ENCODE measurements at places on chromosomes 16 and 17.
A peak's percentile ranks its signal among the peaks of the same experiment; 100 is the strongest.

DNA sequence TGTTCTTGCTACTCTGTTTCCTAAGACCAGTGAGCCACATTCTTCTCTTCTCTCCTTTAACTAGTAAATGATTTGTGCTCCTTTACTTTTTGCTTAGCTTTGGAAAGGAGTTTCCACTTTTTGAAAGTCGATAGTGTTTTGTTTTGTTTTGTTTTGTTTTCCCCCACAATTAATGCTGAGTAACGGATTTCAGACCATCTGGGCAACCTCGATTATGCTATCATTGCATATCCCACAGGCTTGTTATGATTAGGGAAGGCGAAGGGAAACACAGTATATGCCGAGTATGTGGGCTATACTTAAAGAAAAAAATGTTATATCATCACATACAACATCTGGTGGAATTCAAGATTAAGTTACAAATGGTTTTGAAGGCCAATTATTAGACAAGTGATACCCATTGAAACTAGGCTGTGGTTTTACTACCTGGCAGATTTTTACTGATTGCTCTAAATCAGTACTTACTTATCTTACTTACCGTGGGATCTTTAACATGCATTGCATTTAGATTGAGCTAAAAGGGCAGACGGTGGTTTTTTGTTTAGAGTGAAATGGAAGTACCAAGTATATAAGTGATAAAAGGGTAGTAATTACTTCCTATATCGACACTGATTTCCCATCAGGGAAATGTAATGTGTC lies 361.3 kb upstream of the SOX9 start:
- DNase-seq: no peak

DNA sequence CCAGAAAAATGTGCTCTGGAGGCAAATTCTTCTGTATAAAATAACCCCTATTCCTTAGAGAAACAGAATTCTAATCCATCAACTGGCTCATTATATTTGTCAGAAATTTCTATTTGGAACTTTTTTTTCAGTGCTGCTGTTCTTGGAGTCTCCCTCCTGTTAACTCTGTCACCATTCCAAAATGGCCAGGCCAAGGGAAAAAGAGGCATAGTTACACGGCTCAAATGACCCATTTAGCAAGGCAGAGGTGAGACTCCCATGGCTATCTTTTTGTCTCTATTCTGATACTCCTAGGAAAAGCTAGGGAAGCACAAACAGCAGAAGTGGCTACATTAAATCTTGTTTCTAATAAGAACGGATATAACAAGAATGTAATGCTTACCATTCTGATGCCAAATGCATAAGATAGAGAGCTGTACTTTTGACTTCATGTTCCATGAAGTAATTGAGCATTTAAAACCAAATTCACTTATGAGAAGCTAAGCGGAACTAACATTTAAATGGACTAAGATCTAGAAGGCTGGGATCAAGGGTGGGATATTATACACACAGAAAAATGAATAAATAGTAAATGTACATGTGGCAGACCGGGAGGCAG lies 64.4 kb upstream of the CORO6 start:
- no peak for DNase-seq

- DNase-seq: no peak
Observed at GRCh38 chr17:39223907-39224777, 1.6 kb downstream of the STAC2 start.

GRCh38 chr17:82664276-82664575 lies 16.0 kb upstream of the WDR45B start:
- no peak for DNase-seq

- DNase-seq: no peak
Observed at GRCh38 chr17:2737693-2738092, 11.8 kb downstream of the CCDC92B start.

DNA sequence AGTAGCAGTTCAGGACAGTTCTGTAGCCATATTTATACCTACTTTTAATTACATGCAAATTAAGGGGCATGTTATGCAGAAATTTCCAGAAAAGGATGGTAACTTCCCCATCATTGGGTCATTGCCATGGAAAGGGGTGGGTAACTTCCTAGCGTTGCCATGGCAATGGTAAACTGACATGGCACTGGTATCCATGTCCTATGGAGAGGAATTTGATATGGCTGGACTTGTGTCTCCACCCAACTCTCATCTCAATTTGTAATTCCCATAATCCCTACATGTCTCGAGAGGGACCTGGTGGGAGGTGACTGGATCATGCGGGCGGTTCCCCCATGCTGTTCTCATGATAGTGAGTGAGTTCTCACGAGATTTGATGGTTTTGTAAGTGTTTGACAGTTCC lies 35.6 kb upstream of the CACNG4 start:
- no peak for DNase-seq

- no peak for DNase-seq
Observed at GRCh38 chr17:70295731-70296130, 126.4 kb downstream of the KCNJ2 start.

DNA sequence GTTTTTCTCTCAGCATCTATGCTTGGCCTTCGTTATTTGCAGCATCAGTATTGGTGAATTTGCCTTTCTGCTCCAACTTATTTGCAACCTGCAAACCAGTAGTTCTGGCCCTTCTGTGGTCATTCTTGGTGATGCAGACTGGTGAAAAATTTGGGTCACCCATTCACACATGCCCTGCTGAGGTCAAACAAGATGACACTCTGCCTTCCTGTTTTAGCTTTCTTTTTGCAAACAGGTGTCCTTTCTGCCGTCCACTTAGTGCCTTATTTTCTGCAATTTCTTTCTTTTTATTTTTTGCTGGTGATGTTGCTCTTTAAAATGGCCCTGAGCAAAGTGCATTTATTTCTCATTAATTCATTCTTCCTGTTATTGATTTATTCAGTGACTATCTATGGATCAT lies 31.3 kb downstream of the PLCG2 start:
- no peak for DNase-seq

DNA sequence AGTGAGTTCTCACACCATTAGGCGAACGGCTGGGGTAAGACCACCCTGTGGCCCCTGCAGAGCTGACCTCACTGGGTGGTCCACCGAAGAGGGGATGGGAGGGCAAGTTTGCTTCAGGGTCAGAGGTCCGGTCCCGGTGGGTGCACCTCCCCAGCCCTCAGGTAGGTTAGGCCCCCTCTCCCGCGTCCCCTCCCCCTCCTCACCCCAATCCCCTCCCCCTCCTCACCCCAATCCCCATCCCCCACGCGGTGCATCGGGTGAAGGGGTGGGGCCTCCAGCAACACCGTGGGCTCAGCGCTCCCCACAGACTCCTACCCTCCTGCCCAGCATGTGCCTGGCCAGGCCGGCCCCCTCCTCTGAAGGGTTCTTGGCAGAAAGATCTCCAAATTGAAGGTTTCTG lies 13.4 kb downstream of the MCRIP1 start:
- no peak for DNase-seq

- peak; percentile 55 for DNase-seq
Observed at GRCh38 chr16:19883296-19883965, 1.2 kb downstream of the GPRC5B start.

DNA sequence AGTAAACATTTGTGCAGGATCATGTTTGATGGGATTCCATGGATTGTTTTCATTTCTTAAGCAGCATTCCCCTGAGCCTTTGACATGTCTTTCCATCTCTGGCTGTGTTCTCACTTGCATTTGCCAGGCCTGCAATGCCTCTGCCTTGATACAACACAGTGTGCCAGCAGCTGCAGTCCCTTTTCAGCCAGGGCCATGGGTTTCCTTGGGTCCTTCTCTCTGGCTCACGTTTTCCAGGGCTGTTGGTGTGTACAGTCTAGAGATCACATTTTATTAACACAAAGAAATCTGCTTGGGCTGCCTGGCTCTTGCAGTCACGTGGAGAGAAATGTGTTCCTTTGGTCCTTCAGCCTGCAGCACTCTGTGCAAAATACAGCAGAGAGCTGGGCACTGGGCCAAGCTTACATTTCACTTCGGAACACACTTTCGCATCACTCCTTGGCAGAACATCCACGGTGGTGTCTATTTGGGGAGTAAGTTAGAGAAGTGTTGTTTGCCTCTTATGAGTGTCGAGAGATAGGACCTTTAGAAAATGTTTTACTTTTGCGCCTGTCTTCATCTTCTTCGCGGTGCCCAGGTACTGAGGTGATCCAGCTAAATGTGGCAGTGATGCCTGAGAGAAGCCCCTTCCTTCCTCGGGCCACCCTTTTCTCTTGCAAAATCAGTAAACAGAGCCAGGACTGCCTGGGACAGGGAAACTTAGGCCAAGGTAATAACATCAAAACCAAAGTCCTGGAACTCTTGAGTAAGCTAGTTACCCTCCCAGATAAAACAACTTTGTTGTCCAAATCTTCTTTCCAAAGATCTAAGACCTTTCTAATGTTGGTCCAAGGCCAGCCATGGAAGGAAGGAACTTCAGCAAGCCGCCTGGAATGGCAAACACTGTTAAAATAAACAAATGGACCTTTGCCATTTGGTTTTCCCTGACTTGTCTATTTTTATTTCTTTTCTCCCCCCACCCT lies 20.9 kb downstream of the HLF start:
- no peak for DNase-seq

DNA sequence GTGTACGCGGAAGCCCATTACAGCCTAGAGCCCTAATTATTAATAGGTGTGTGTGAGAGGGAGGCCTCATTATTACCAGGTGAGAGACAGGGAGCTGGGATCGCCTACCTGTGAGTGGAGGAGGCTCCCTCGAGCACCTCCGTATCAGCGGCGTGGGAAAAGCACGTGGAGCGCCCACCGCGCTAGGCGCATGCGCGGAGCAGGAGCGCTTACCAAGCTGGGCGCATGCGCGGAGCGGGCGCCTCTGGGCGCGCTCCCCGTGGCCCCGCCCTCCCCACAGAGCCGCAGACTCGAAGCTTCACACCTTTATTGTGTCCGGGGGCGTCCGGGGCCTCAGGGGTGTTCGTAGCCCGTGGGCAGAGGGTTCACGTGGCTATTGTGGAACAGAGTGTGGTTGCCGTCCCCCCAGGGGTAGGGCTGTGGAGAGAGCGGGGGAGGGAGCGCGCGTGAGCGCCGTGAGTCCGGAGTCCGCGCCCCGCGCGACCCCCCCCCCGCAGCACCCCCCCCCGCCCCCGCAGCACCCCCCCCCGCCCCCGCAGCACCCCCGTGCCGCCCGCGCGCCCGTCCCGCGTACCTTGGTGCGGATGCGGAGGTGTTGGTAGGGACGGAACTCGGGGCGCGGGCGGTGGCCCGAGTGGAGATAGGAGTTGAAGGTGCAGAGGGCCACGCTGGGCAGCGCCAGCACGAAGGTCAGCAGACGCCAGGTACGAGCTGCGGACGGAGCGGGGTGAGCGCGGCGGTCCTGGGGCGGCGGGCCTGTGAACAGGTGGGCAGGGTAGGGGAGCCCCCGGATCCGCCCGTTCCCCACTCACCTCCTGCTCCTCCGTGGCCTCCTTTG lies 500 bp downstream of the COX6A2 start:
- no peak for DNase-seq

DNA sequence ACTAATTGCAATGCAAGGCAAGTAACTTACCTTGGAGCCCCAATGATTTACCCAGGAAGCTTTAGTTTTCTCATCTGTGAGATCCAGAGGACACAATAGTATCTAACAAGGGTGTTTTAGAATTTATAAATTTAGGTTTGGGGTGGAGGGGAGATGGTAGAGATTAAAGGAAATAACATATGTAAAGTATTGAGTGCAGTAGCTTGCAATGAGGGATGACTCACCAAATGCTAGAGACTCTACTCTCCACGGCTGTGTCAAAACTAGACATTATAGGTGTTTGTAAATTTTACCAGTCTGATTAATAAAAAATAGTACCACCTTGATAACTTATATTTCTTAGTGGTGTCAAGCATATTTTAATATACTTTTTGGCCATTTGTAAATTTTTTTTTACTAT lies 3.7 kb upstream of the ABCA9 start:
- no peak for DNase-seq

DNA sequence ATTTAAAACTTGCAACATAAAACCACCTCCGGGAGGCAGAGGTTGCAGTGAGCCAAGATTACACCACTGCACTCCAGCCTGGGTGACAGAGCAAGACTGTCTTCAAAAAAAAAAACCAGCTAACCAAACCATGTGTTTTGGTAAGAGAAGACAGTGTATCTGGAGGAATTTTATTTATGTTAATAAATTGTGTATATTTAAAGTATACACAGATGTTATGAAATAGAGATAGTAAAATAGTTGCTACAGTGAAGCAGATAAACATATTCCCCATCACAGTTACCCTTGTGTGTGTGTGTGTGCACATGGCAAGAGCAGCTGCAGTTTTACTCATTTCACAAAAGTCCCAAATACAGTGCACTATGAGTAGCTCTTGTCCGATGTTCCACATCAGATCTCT lies 54.8 kb upstream of the CRISPLD2 start:
- no peak for DNase-seq

GRCh38 chr16:66427036-66427860 lies at the start of gene BEAN1:
TSS of gene BEAN1 (plus strand) at chr16:66427295. CDS start at chr16:66437677, 10,382 bp downstream.
- DNase-seq: no peak

- DNase-seq: no peak
Observed at GRCh38 chr16:84532291-84532724, 27.8 kb upstream of the MEAK7 start.

DNA sequence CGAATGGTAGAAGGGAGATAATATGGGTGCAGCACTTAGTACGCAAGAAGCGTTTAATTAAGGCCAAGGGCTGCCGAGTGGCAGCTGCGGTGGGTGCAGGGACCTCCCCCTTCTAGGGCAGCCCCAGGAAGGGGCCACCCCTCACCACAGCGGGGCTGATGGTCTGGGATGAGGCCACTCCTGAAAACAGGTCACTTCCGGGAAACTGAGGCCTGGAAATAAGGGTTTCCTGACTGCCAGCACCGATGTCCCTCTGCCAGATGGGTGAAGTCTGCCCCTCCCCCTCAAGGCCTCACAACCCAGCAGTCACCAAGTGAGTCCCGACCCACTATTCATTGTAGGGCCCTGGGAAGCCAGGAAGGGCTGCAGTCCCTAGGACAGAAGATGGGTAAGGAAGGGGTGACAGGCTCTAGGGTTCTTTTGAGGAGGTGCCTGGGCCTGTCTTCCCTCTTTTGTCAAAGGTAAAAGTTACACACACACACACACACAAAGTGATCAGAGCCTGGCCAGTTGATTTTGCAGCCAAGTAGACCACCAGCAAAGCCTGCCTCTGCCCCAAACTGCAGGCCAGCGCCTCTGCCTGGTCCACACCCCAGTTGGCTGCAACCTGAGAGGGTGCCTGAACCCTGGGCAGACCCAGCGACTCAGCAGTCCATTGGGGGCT lies 12.5 kb downstream of the SREBF1 start:
- DNase-seq: no peak

DNA sequence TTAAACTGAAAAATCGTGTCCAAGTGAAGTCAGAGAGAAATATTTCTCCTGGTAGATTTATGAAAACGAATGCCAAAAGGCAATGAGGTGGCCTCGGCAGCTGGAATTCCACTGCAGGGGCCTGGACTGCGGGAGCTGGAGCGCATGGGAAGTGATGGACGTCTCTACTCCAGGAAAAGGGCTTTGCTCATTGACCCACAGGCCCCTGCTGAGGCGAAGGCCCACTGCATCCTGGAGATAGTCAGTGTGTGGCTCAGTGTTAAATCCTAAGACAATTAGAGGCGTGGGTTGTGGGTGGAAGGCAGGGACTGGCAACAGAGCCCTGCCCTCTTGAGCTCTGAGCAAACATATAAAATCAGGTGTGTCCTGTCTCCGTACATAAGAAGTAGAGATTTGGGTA lies 191.4 kb downstream of the SLC39A11 start:
- no peak for DNase-seq

GRCh38 chr17:67412032-67412431 lies 35.0 kb downstream of the PITPNC1 start:
- no peak for DNase-seq

GRCh38 chr17:2094891-2095535 lies 40.1 kb downstream of the HIC1 start:
- DNase-seq: no peak

GRCh38 chr17:74779948-74780400 lies 3.8 kb upstream of the NAT9 start:
- no peak for DNase-seq

- no peak for DNase-seq
Observed at GRCh38 chr17:40602445-40603443, 37.5 kb upstream of the CCR7 start.

GRCh38 chr16:30000735-30001631 lies 4.9 kb downstream of the INO80E start:
- no peak for DNase-seq

Measured in NCI-H1048 (cell line).